ENCODE measurements at places on chromosomes 4 and X. TPM values are rescaled to one million over a fixed set of nuclear protein-coding genes. Genes with fewer than 3 reads are reported as not detected.

DNA sequence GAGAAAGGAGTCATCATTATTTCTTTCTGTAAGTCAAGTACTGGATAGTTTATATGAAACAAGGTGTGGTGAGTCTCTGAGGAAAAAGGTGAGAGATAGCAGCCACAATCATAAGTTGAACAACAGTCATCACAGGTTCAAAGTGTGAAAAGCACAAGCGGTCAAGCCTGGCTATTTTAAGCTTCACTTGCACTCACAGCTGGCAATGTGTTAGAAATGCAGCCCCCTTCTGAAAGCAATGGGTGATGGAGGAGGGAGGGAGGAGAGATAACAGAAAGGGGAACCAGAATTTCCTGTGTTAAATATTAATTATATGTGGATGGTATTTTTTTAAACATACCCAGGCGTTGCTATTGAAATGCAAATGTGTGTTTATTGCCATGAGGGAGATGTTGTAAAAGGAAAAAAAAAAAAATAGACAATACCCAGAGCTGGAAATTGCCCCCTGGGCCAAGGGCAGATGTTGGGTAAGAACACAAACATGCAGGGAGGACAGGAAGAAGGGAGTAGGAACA lies 26.9 kb upstream of the BMP3 start:
- no peak for DNase-seq

GRCh38 chr4:3201718-3202702 lies 46.9 kb upstream of the MSANTD1 start:
- DNase-seq = peak; percentile 78

Gene AADAT
- total RNA-seq = not detected

- no peak for DNase-seq
These were observed 2.8 kb upstream of the PARM1 start for GRCh38 chr4:74930162-74930561.

GRCh38 chr4:81754169-81754568 lies 282.5 kb upstream of the RASGEF1B start:
- no peak for DNase-seq

GRCh38 chr4:111864066-111864465 lies 281.2 kb upstream of the FAM241A start:
- DNase-seq = no peak

DNA sequence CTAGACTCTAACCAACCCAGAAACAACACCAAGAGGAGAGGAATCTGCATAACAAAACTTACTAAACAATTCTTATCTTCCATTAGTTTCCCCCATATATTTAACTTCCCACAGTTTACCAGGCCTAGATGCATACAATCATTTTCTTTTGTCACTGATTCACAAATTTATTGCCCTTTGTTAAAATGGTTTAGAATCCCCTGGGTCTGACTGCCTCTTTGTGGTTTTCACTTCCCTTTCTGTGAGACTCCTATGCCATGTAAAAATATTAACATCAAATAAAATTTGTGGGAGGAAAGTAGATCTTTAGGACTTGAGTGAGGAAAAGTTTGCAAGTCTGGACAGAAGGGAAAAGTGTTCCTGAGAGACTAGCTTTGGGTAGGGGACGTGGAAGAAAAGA lies 393.8 kb upstream of the CNKSR2 start:
- no peak for DNase-seq

Gene NDST4
- total RNA-seq = not detected

Gene KCNIP4
- not detected for total RNA-seq

DNA sequence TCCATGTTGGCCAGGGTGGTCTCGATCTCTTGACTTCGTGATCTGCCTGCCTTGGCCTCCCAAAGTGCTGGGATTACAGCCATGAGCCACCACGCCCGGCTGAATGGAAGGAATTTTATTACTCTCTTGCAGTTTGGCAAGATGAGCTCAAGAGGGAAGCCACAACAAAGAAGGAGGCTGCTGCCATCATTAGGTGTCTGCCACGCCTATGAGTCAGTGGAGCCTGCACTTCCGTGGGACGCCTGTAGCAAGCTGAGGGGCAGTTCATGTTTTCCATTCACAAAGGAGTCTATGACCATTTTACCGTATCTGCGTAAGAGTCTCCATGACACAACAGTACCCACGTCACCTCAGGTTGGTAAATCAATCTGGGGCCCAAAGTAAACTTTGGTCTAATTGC lies 51.2 kb upstream of the CHRNA9 start:
- DNase-seq = peak; percentile 87
